ENCODE measurements at places on chromosomes 3 and 15.
A peak's percentile ranks its signal among the peaks of the same experiment; 100 is the strongest.

DNA sequence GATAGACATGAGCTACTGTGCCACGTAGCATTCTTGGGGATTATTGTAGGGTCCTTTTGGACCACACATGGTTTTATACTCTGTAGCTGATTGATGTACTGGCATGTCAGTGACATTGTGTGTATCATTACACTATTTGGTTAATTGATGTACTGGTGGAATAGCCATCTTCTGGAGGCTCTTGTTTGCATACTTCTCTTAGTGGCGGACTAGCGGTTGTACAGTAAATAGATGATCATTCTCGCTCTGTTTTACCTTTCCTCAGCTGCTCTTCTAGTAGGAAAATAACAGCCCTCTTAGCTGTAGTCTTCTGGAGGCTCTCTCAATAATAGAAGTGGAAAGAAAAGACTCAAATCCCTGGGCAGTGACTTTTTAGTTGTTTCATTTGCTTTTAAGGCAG is 24.8 kb downstream of the IGF1R start:
- no peak for DNase-seq

DNA sequence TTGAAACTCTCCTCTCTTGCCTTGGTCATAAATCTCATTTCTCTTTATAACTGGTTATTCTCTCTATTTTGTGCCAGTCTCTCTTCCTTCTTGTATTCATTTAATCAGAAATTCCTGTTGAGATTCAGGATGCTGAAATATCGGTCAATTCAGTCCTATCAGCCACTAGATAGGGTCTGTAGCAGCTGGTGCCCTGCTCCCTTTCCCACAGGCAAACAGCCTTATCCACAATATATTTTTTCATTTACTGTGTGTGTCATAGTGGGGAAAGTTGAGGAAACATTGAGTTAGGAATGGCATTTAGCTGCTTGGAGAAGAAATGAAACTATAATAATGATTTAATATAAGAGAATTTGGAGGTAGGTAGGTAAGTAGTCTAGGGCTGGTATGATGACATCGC is 146.3 kb downstream of the RBPMS2 start:
- DNase-seq: no peak

DNA sequence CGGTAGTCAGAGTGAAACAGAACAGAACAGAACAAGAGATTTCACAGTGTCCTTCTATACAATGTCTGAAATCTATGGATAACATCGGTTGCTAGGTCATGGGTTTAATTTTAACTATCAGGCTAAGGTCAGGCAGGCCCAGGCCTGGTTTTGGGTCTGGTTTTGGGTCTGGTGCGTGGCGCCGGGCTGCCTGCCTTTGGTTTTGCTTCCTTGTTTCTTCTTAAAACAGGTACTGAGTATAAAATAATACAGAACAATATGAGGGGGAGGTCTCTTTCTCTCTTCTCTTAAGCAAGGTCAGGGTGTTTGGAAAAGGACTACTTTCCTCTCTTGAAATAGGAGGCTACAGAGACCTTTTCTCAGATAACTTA is 1.4 kb downstream of the AEN start:
- DNase-seq: no peak

DNA sequence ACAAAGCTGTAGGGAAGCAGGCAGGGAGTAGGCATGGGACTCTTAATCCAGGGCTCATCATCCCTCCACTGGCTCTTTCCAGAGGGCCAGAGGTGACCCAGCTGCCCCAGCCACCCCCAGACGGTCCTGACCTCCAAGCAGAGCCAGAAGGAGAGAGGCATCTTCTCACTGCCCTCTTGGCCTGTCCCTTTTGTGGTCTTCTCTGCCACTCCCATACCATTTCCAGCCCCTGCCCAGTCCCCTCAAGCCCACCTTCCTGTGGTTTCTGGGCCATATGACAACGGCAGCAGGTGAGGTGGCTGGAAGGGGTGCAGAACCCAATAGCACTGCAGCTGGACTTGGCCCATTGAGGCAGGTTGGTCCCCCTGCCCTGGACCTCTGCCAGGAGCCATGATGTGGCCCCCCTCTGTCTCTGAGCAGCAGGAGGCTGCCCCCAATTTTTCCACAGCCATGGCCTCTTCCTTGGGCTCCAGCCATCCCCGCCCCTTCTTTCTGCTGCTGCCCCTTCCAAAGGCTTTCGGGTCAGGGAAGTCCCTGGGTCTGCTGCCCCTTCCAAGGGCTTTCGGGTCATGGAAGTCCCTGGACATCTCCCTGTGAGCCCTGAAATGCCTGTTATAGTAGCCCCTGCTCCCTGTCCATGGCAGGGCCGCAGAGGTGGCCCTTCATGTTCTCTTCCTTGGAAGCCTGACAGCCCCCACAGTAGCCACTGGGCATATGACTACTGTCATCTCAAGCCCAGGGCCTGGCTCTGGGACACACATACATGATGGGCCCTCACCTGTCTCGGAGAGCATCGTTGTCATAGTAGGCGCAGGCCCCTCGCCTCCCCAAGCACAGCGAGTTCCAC is 39.5 kb upstream of the RAB6B start:
- DNase-seq: no peak

DNA sequence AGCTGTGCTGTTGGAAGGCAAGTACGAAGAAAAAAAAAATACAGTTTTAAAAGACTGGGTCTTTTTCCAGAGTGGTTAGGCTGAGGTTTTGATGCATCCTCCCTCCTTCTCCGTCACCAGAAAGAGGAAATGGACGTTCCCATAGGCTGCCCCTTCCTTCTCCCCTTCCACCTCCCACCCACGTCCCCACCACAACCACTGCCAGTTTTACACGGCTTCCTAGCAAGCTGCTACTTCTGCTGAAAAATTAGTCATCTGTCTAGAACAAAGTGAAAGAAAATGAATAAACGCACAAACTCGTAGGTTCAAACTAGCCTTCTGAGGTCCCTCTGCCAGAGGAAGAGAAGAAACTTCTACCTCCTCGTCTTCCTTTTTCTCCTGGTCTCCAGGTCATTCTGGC is 71.6 kb upstream of the RPL35A start:
- DNase-seq: no peak

DNA sequence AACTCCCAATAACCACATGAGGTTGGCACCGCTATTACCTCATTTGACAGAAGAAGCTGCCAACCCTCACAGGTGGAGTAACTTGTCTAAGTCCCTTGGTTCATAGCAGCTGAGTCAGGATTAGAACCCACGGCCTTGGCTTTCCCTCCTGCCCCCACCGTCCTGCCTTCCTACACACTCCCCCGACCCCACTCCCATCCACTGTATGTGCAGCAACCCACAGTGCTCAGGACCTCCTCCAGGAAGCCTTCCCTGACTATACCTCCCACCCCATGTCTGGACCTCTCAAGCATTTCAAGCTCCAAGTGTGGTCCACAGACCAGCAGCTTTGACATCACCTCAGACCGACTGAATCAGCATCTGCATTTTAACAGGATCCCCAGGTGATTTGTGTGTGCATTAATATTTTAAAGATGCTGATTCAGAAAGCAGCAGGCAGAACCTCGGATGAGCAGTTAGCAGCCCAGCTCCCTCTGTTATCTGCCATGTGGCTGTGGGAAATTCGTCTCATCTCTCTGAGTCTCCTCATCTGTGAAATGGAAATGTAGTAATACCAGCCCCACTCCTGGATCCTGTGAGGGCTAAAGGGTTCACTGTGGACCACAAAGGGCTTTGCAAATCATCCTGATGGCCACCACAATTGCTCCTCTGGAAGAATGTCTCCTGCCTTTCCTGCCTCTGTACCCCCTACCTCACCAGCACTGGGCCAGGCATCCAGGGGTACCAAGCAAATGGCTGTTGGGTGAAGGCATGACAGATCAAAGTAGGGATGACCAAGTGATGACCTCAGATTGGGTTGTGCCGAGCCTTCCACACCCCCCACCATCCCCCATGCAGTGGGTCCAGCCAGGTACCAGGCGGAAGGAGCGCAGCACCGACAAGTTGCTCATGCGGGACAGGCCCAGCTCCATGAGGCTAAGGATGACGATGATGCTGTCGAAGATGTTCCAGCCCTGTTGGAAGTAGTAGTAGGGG is 62.7 kb downstream of the SCN5A start:
- no peak for DNase-seq

GRCh38 chr15:66080717-66081398 is 172.7 kb downstream of the MEGF11 start:
- peak; percentile 22 for DNase-seq

DNA sequence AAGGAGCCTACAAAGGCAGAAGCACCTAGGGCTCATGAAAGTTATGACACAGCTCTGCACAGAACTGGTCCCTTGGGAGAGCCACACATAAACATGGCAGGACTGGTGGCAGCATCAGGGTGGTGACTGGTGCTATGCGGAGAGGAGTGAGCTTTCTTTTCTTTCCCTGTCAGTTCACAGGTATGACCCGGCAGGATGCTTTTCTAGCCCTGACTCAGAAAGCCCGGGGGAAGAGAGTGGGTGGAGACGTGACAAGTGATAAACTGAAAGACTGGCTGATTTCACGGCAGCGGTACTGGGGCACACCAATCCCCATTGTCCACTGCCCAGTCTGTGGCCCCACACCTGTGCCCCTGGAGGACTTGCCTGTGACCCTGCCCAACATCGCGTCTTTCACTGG is 103.0 kb downstream of the LARS2 start:
- no peak for DNase-seq

DNA sequence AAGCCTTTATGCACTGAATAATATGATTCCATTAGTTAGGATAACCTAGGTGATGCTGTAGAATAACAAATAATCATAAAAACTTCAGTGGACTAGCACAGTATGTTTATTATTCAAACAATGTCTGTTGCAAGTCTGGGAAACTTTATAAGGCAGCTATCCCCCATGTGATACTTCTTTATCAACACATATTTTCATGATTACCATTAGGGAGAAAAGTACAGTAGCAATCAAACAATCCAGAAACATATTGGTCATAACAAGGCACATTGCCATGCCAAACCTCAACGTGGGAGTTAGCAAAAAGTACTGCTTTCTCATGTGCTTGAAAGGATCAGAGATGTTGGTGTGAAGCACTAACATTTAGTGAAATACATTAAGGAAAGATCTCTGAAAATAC is 35.5 kb downstream of the EOMES start:
- DNase-seq: no peak

DNA sequence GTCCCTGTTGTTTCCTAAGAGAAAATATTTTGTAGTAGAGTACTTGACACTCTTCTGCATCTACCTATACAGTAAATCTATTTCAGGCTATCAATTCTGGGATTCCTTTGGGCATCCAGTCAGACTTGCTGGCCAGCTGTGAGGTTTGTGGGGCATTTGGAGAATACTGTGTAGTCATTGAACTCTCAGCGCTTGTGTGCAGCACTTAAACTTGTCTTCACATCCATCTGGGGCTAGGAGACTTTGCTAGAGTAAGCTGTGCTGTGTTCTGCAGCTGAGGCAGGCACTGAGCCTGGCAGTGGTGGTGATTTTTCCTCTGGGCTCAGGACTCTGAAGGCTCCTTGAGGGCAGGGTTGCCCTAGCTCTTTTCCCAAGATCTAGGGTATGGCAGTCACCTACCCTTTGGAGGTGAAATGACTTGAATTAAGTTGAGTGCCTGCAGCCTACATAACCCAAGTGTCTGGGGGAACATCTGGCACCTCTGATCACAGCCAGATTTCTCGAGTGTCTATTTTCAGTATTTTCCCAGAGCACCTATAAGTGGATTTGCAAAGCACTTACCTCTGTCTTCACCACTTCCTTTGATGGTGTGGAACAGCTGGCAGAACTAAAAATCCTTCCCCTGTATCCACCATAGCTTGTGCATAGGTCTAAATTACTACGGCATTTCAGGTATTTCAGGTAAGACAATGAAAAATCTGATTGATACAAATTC is 19.3 kb downstream of the CLSTN2 start:
- no peak for DNase-seq

- no peak for DNase-seq
These were observed 1.5 kb downstream of the CYP1A1 start for GRCh38 chr15:74723754-74724334.

GRCh38 chr15:68465861-68466560 is 34.0 kb upstream of the ITGA11 start:
- DNase-seq: no peak

DNA sequence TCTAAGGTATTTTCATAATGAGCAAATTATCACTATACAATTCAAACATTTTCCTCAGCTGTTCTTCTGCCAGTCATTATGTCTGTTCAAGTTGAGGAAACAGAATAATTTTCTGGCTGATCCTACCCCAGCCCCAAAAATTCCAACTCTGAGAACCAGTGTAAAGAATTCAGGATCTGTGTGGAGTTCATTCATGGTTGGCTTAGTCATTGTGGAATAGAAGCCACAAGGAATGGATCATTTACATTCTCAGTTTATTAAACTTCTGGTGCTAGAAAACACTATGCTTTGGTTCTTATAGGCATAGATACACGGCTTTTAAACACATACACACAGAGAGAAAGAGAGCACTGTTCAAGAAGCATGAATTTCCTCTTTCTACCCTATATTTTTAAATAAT is 134.6 kb downstream of the CMSS1 start:
- DNase-seq: no peak

DNA sequence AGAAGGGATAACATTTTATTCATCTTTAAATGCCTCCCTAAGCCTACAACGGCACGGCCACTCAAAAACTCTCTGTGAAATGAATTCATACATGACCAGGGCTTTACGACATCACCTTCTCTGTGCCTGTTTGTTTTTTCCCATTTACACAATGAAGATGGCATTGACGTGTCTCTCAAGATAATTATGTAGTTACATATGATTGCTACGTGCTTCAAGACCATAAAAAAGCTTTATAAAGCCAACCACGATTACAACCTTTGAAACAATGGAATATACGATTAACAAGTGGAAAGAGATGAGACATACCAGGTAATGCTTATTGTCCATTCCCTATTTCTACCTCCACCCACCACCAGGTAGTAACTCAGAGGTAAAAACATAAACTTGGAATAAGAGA is 168.4 kb downstream of the P3H2 start:
- no peak for DNase-seq

GRCh38 chr15:60483042-60483441 is 4.1 kb upstream of the ICE2 start:
- no peak for DNase-seq

DNA sequence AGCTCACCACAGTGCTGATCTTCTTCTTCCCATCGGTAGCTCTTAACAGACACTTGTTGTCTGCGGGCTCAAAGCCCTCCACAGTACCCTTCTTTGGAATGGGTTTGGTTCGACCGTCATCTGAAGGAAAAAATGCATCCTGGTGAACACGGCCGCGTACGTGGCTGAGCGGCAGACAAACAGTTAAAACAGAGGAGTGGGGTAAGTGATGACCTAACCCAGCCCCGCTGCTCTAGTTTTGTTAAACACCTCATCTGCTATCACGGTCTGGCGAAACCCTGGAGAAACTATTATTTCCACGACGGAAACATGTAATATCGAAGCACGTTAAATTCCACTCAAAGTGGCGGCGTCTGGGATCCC is 725 bp downstream of the SRP14 start:
- DNase-seq: no peak

All from GOT3 (cell line).